ENCODE measurements at places on chromosomes 13 and 19.

GRCh38 chr19:34274284-34274826 lies 20.0 kb downstream of the GARRE1 start:
- DNase-seq = no peak

DNA sequence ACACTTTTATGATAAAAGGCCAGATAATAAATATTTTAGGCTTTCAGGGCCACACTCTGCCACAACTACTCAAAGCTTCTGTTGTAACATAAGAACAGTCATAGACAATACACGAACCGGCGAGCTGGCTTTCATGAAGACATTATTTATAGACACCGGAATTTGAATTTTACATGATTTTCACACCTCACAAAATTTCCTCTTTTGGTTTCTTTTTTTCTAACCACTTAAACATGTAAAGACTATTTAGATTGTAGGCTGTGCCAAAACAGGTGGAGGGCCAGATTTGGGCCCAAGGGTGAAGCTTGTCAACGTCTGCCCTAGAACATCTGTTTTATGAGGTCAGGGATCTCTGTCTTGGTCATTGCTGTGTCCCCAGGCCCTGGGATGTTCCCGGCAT lies 29.7 kb upstream of the FXYD3 start:
- DNase-seq = no peak

GRCh38 chr13:71278512-71278911 lies 588.5 kb downstream of the DACH1 start:
- DNase-seq = no peak

- no peak for DNase-seq
These were observed 79.7 kb downstream of the ESD start for GRCh38 chr13:46717275-46717674.

DNA sequence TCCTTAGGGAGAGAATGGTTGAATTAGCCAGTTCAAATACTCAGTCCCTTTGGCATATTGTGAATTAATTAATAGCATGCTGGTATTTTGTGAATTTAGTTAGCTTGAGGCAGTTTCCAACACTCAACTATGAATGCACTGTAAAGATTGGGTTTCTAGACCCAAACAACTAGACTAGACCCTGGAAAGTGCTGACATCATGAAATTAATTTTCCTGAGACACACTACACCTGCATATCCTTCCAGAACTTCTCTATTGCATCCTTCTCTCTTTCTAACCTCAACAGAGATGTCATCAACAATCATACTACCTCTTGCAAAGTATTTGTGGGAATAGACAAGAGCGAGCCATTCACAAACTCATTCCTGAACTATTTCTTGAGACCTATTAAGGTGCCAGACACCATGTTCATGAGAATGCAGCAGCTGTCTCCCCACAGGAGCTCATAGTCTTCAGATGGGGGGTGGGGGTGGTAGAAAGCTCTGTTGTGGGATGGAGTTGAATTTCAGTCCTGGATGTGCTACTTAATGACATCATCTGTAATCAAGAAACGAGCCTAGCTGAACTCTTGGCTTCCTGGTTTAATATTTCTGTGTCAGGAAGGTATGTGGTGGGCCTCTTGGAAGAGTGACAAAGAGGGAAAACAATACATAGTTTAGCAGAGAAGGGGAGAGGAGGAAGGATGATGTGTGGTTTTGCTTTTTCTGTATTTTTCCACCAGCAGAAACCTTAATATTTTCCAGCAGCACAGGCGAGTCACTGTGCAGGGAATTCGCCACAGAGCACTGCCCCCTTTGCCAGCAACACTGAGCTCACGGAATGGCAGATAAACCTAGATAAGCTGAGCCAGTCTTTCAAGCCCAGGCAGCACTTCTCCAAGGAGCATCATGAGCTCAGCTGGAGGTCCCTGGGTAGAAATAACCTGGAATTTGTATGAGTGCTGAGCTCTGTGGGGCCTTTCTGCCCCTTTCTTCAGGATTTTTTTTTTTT lies 53.1 kb upstream of the CYSLTR2 start:
- no peak for DNase-seq

Data from stimulated activated CD4-positive, alpha-beta T cell treated with anti-CD3 and anti-CD28 coated beads, Interleukin-1b, Interleukin-23, amount 100 ng/mL, for 24 hours (primary cell).